ENCODE measurements at places on chromosomes 1 and 21.
A peak's percentile ranks its signal among the peaks of the same experiment; 100 is the strongest.

DNA sequence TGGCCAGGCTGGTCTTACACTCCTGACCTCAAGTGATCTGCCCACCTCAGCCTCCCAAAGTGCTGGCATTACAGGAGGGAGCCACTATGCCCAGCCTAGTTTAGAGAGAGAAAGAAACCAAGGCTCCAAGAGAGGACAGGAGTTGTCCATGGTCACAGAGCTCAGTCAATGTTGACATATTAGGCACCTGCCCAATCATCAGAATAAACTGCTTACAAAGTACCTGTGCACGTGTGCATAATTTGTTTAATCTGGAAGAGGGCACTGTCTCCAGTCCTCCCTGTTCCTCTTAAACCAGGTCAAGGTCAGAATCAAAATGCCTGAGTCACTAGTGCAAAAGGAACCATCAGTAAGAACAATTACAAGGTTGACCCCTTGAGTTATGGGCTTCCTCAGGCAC lies 20.3 kb upstream of the MPZL1 start:
- DNase-seq, result no peak

- DNase-seq, result no peak
Observed at GRCh38 chr1:207983044-207983635, 72.2 kb upstream of the CD34 start.

GRCh38 chr1:33903210-33903589 lies 39.3 kb downstream of the HMGB4 start:
- DNase-seq, result peak; percentile 84

- DNase-seq, result no peak
Observed at GRCh38 chr1:154748405-154748775, 121.7 kb downstream of the KCNN3 start.

DNA sequence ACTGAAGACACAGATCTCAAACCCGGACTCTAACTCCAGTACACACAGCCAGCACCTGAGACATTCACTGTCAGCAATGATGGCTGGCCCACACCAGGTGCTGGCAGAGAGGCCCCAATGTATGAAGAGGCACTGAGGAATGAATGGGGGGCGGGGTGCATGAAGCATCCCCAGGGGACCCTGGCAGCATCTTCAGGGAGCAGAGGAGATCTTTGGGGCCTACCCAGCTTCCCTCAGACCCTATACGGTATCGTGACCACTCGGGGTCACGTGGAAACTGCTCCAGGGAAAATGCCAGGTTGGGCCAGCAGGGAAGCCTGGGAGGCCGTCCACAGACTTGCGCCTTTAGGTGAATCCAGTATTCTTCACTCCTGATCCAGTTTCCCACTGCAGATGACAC lies 84.3 kb downstream of the NPHP4 start:
- no peak for DNase-seq

DNA sequence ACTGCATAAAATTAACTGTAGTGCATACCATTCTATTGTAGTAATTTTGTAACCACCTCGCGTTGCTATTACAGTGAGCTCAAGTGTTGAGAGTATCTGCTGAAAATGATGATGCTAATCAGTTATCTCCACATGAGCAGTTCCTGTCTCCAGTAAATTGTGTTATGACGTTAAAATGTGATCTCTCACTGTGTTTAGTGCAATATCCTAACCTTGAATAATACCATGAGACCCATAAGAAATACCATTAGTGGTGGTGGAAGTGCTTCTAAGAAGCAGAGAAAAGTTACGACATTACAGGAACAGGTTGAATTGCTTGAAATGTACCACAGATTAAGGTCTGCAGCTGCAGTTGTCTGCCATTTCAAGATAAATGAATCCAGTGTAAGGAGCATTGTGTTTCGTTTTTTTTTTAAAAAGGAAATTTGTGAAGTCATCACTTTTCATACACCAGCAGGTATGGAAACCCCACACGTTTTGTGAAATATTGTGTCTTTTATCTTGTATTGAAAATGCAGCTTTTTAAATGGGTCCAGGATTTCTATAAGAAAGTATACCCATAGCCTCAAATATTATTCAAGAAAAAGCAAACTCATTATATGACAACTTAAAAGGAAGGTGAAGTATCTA lies 72.5 kb downstream of the ANGPTL1 start:
- DNase-seq, result no peak

- DNase-seq, result no peak
Observed at GRCh38 chr1:17746920-17747319, 8.2 kb upstream of the ACTL8 start.

- DNase-seq, result peak; percentile 34
Observed at GRCh38 chr1:228226956-228227791, 19.3 kb downstream of the OBSCN start.

DNA sequence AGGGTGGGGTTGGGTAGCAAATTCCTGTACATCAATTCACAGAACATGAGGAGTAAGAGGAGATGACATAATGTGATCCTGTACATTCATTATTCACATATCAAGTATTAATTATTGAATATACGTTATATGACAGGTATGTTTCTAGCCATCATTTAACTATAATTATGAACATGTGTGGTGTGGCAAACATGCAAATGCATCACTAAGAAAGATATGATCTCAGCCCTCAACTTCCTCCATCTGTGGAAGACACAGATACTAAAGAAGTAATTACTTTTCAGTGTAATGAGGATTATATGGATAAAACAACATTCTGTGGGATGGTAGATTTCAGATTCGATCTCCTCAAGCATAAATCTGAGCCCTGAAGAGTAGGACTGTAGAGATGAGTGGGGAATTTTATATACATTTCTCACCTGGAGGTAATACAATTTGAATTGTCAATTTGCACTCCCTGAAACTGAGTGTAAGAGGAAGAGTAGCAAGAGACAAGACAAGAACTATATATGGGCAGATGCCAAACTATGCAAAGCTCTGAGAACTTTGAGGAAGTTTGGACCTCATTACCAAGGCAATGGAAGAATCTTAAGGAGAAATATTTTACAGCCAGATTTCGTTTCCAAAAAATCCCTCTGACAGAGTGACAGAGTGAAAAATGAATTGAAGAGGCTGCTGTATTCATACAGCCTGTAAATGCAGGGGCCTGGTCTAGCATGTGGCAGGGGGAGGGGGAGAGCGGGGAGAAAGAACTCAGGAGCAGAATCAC lies 275.5 kb downstream of the TPR start:
- DNase-seq, result no peak

- DNase-seq, result no peak
Observed at GRCh38 chr1:41745022-41745421, 173.7 kb downstream of the HIVEP3 start.

DNA sequence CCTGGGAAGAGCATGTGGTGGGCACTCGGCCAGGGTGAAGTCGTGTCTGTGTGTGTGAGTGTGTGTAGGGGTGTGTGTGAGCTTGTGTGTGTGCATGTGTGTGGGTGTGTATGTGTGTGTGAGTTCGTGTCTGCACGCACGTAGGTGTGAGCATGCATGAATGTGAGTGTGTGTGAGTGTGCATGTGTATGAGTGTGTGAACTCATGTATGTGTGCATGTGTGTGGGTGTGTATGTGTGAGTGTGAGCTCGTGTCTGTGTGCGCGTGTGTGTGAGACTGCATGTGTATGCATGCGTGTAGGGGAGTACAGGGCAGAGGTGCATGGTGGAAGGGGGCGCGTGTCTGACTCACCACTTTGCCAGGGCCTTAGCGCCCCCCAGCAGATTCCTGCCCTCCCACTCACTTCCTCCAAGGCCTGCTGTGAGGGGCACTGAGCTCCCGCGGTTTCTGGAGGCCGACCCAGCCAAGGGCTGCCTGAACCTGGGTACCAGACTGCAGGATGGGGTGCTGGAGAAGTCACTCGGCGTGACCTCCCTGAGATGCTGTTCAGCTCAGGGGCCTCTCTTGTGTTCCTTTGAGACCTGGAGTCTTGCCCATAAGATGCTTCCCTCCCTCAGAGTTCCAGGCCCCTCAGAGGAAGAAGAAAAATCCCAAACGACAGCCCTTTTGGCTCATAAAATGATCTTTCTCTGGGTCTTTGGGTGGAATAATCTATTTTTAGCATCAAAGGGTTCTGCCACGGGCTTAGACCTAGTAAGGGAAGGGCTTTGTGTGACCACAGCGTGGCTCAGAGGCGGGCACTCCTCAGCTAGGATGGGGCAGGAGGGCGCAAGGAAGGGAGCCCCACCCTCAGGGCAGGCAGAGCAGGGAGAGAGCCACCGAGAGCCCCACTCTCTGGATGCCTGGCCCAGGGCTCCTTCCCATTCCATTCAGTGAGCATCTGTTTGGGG lies 41.1 kb upstream of the RUNX3 start:
- no peak for DNase-seq

DNA sequence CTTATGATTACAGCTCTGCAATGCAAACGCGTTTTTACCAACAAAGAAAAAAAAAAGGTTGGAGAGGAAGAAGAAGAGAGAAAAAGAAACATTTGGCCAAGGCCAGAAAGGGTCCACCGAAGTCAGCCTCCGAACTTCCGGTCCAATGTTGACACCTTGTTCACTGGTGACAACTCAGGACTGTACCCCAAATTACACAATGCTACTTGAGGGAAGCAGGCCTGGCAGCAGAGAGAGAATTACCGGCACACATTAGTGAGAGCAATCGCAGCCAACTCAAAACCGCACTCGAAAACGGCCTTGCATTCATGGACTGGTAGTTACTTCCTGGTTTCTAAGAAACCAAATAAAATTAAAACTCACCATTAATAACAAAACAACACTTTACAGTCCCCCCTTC lies 652.5 kb downstream of the KIF26B start:
- DNase-seq, result no peak

DNA sequence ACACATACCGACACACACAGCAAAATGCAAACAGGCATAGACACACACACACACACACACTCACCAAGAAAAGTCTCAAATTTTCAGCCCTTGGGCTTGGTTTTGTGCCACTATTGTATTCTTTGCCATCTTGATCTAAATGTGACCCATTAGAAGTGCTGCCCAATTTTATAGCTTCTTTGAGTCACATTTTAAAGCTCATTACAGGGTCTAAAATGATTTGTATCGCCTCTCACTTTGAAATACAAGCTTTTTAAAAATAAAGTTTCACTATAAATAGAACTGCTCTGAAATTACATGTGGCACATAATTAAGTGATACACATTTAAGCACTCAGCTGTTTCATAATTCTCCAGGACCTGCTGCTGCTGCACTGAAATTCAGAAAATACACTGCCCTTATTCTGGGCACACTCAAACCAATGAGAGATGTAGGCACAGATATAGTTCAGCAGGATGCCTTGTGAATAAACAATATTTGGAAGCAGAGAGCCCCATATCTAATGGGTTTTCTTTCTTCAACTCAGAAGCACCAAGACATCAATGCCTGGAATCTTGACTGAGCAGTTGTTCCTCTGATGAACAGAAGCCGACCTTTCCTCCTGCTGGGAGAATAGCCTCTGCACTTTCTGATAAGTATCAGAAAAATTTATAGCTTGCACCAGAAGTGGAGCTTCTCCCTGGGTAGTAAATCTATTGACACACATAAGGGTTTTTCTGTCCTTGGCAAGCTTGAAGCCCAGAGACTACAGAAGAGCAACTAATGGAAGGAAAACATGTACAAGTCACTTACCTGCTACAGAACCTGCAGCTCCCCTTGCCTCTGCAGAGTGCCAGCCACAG lies 37.0 kb upstream of the PLPPR4 start:
- no peak for DNase-seq

GRCh38 chr1:33758698-33759097 lies 105.2 kb upstream of the HMGB4 start:
- peak; percentile 98 for DNase-seq

Data from fibroblast of mammary gland (primary cell).